Cortex of kidney (tissue), 1 donor: ENCODE measurements at places on chromosomes 7 and 10.

- DNase-seq = no peak
Observed at GRCh38 chr7:135843214-135843613, 94.6 kb upstream of the FAM180A start.

GRCh38 chr10:86661161-86662025 is 6.9 kb upstream of the LDB3 start:
- DNase-seq = no peak

GRCh38 chr7:89049043-89049442 is 253.5 kb upstream of the TEX47 start:
- DNase-seq = no peak

- DNase-seq = no peak
Observed at GRCh38 chr7:39421251-39421650, 145.0 kb upstream of the YAE1 start.

GRCh38 chr10:118911363-118911762 is 118.2 kb upstream of the NANOS1 start:
- no peak for DNase-seq

GRCh38 chr10:100380400-100380799 is 33.4 kb downstream of the SCD start:
- no peak for DNase-seq

DNA sequence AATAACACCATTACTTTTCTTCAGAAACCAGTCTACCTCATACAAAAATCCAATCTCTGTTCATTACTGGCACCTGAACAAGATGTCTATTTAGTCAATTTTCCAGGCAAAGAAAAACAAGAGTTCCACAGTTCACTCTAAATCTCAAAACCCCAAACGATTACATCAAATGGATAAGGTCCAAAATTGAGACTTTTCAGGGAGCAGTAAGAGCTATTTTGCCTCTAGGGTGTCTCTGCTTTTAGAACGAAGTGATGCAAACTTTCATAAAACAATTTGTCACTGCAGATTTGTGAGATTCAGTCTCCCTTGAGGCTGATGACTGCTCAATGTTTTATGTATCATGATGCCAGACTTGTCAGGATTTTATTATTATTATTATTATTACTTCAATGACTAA is 937.0 kb upstream of the PHF14 start:
- no peak for DNase-seq

DNA sequence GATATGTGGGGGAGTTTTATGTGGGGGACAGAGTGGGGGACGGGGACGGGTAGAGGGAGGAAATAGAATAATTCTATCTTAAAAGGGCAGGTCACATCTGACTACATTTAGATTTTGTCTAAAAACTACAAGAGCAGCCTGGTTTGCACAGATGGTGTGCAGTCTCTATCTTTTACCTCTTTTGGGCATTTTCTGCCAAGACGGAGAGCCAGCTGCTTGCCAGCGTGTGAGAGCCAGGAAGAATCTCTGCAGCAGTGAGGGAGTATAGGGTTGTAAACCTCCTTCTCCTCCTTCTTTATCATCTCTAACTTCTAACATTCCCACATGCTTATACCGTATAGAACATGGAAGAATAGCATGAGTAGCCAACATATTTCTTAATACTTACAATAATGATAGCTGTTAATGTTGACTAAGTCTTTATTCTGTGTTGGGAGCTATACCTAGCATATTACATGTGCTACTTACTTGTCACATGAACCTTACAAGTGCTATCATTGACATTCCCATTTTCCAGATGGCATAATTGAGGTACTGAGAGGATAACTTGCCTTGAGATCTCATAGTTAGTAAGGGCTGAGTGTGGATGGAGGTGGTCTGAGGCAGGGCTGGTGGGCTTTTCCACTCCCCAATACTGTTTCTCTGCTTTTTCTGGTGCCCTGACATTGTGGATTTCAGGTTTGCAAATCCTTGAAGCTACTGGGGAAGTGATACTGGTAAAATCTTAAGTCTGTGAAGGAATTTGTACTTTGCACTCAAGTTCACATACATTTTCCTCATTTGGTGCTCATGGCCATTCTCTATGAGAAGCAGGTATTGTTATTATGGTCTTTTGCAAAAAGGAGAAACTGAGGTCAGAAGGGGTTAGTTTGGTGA is 1.1 kb downstream of the ENTPD1 start:
- DNase-seq = no peak

- DNase-seq = no peak
Observed at GRCh38 chr7:142883145-142883544, 2.4 kb downstream of the TRPV6 start.

GRCh38 chr7:19144661-19145433 is at the start of gene FERD3L:
Gene FERD3L (minus strand): TSS chr7:19145421. CDS start chr7:19145362, 59 bp downstream.
- DNase-seq = no peak

- no peak for DNase-seq
Observed at GRCh38 chr7:77800158-77800557, 1.6 kb downstream of the PHTF2 start.

GRCh38 chr10:34166354-34166753 is 648.7 kb downstream of the PARD3 start:
- no peak for DNase-seq

GRCh38 chr7:142196066-142196840 is 61.6 kb downstream of the PRSS58 start:
- DNase-seq = no peak

- no peak for DNase-seq
Observed at GRCh38 chr10:50271564-50272250, 20.4 kb upstream of the ASAH2 start.

DNA sequence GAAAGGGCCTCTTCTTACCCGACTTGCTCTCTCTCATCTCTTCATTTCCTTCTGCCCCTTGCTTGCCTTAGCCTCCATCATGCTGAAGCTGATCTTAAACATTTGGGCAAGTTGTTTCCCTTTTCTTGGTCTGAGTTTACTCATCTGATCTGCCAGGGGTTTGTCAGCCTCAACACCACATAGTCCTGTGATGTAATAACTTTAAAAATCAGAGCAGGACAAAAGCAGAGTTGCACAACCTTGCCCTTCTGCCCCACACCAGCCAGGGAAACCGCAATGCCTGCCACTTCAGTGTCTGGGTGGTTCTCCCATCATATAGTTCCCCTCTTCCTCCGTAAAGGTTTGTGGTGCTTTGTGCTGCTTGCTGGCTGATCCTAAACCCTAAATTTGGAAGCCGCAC is 9.9 kb upstream of the LIPM start:
- no peak for DNase-seq

DNA sequence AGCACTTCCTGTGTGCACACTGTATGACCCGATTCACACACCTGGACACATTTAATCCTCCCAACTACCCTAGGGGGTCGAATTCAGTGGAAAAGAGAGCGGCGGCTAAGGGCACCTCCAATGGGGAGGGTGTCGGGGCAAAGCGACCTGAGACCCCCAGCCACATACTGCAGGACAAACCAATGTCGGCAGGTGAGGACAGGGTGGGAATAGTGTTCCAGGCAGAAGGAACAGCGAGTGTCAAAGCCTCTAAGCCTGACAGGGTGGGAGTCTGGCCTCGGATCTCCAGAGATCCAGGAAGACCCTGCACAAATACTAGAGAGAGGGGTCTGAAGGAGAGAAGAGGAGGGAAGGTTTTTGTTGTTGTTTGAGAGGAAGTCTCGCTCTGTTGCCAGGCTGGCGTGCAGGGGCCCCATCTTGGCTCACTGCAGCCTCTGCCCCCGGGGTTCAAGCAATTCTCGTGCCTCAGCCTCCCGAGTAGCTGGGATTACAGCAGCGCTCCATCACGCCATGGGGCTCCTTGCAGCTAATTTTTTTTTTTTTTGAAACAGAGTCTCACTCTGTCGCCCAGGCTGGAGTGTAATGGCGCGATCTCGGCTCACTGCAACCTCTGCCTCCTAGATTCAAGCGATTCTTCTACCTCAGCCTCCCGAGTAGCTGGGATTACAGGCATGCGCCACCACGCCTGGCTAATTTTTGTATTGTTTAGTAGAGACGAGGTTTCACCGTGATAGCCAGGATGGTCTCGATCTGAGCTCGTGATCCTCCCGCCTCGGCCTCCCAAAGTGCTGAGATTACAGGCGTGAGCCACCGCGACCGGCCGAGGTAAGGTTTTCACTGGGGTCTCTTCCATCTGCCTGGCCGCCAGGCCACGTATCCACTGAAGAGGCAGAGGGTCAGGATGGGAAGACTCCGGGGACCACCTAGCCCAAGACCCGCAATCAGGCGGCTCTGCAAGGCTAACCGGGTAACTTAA is 1.2 kb upstream of the ARPC1B start:
- no peak for DNase-seq

DNA sequence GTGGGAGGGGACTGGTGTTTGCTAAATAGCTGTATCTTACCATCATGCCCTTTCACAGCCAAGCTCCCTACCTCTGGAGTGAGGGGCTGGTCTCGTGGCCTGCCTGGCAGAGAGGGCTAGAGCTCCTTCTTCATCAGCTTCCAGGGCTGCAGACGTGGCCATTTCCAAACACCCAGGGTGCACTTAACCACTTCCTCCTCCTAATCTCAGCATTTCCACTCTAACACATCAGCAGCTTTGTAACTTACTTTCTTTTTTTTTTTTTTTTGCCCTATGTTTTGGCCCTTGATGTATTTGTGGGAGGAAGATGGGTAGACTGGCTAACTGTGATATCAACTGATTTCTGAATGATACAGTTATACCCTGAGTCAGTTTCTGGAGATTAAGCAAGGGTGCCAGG is 27.4 kb downstream of the LRRC4 start:
- DNase-seq = no peak

GRCh38 chr7:139854124-139854511 is 25.1 kb downstream of the TBXAS1 start:
- DNase-seq = no peak

DNA sequence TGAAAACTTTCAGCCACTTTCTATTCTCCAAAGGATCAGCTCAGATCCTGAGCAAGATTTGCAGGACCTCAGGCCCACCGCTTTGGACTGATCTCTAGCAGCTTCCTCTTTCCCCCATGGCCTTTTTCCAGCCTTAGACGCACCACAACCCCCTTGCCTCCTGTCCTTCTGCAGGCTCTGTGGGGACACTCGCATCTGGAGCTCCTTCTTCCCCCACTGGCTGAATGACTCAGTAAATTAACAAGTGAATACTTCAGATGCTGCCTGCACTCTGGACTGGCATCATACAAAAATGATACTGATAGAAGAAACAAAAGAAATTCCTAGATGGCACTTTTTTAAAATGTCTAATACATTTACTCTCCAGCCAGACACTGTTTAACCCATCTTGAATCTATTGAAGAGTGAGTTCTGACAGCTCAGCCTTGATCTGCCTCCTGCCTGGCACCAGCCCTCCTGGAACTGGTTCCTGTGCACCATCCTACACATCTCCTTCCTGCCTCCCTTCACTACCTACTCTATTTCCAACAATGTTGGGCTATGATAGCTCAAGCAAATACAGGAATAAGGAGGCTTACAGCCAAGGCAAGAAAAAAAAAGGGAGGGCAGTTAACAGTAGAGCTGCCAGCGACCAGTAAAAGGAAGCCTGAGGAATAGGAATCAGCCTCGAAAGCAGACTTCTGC is 3.3 kb downstream of the FRMPD2 start:
- DNase-seq = no peak

DNA sequence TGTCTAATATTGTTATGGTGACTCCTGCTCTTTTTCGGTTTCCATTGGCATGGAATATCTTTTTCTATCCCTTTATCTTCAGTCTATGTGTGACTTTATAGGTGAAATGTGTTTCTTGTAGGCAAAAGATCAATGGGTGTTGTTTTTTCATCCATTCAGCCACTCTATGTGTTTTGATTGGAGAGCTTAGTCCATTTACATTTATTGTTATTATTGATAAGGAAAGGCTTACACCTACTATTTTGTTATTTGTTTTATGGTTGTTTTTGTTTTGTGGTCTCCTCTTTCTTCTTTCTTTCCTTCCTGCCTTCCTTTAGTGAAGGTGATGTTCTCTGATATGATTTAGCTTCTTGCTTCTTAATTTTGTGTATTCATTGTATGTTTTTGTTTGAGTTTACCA is 414.3 kb downstream of the ADRA2A start:
- no peak for DNase-seq

GRCh38 chr7:79734181-79734580 is 280.7 kb upstream of the MAGI2 start:
- DNase-seq = no peak

- DNase-seq = no peak
Observed at GRCh38 chr7:91465595-91466061, 201.4 kb downstream of the FZD1 start.

DNA sequence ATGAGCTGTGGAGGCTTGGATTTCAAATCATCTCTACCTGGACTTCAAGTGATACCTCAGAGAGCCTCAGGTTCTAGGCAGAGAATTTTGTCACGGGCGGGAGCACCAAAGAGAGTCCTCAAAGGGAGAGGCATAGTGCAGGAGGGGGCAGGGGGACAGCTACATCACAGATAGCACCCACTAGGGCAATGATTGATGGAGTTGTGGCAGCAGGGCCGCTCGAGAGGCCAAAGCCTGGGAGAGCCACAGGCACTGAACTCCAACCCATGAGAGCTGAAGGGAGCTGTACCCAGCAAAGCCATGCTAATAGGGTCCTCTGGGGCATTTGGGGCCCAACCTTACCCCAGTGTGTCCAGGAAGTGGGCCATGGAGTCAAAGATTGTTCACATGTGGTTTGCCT is 232.0 kb upstream of the PCDH15 start:
- no peak for DNase-seq

GRCh38 chr7:25786936-25787335 is 365.1 kb upstream of the NFE2L3 start:
- DNase-seq = no peak

- DNase-seq = no peak
Observed at GRCh38 chr7:27046854-27047549, 48.8 kb downstream of the HOXA1 start.

DNA sequence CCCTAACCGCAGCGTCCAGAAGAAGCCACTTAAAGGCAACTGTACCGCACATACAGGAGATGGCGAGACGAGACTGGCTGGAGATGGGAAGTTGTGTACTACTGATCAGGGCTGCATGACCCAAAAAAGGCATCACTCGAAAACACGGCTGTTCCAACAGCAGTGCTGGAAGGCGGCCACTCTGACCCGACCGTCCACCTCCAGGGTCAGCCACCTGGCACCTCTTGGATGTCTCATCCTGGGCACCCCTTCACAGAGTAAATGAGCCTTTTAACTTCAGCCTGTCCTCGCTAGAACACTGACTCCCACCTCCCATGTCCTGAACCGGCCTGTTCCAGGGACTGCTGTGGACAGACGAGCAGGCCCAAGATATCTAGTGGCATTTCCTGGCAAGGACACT is 180.7 kb downstream of the DIP2C start:
- no peak for DNase-seq

DNA sequence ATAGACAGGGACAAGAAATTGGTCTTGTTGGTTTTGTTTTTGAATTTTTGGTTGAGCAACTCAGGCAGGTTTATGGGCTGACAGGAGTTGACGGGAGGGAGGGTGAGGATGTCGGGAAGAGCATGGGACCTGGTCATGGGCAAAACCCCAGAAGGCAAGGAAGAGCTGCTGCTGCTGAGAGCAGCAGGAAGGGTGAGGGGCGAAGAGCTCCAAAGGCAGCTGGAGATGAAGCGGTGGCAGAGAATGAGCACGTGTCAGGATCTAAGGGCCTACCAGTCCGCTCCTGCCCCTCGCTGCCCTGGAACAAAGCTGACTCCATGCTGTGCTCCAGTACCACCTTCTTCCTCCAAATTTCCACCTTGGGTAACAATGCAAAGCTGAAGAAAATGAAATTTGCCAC is 84.3 kb downstream of the ARHGAP22 start:
- DNase-seq = no peak

GRCh38 chr10:129941199-129942018 is 22.7 kb downstream of the EBF3 start:
- DNase-seq = no peak

- no peak for DNase-seq
Observed at GRCh38 chr7:88432301-88432700, 125.6 kb upstream of the STEAP4 start.
